Stimulated activated CD4-positive, alpha-beta T cell treated with anti-CD3 and anti-CD28 coated beads, Interleukin-15, amount 100 ng/mL, for 1 hour (primary cell): ENCODE measurements at places on chromosomes 4 and X.

- no peak for DNase-seq
These were observed 9.0 kb upstream of the INTU start for GRCh38 chr4:127623797-127624083.

- DNase-seq, result no peak
These were observed 45.5 kb upstream of the CYP2U1 start for GRCh38 chr4:107885865-107886264.

DNA sequence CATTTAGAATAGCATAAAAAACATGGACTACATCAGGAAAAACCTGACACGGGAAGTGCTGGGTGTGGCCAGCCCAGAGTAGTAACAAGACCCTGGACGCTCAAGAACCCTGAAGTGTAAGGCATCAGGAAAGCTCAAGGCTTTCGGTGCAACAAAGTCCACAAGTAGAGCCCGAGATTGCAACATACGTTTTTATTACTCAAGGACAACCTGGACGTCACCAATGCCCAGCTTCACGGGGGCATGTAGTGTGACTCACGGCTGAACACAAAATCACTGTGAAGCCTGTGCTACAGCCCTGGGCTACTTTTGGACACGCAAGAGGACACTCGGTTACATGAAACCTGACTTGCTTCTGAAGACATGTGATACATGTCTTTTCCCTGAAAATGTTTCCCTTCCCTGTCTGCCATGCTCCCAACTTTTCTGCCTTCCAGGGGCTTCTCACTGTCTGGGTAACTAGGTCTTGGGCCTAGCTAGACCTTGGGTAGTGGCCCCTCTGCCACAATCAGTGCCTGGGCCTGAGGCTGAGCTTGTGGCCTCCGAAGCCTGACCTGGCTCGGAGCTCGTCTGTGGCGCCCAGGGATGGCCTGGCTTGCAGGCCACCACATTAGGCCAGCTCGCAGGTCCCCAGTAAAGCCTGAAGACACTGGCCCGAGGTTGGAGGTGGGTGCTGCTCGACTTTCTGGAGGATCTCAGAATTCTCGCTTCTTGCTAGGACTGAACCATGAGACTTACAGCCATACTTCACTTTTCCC lies 9.2 kb downstream of the IRAK1 start:
- no peak for DNase-seq

GRCh38 chr4:88137112-88137511 lies 21.3 kb downstream of the ABCG2 start:
- no peak for DNase-seq

GRCh38 chrX:119667111-119667878 lies 25.7 kb downstream of the SEPTIN6 start:
- no peak for DNase-seq

GRCh38 chr4:41385481-41385880 lies 128.8 kb downstream of the UCHL1 start:
- no peak for DNase-seq

DNA sequence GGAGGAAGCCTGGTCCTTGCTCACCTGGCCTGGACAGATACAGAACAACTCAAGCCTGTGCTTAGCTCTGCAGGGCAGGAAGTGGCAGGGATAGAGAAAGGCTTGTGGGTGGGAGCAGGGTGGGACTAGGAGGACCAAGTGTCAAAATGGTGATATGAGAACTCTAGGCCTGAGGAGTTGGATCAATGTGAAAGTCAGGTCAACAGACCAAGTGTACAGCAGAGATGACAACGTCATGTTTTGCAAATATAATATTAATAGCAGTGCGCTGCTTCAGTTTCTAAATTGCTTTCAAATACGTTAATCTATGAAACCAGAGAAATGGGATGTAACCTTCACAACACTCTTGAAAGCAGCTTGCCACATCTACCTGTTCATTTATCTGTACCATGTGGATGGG lies 114.2 kb upstream of the MAP3K15 start:
- DNase-seq, result no peak

DNA sequence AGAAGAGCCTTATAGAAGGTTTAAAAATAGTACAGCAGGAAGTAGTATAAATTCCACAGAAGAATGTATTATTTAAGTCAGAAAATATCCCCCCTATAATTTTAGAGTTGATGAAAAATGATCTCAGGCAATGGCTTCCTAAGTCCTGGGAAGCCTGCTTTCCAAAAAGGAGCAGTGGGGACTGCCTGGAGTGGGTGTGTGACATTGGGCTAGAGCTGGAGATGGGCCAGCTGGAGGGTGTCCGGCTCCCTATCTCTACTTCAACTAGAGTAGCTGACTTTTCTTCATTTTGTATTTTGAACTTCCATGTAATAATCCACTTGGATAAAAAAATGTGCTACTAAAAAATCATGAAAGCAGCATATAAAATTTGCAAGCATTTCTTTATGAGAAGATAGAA lies 253.9 kb downstream of the ANK2 start:
- DNase-seq, result no peak

DNA sequence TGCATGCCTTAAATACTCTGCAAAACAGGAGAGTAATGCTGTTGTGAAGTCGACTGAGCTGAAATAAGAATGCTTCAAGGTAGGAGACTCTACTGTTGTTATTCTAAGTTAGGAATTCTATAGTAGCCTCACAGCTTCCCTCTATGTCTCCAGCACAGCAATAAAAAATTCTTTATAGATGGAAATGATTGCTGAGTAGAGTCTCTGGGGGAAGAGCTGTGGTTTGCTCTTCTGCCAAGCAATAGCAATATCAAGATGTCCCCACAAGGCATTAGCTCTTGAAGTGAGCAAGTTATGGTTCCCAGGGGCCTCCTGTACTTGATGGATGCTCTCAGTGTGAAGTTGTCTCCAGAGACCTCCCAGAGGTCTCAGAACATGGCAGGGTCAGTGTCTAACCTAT lies 880.6 kb upstream of the FRG1 start:
- DNase-seq, result no peak
